ENCODE measurements at places on chromosomes 13 and 19.

- no peak for DNase-seq
Observed at GRCh38 chr13:107438251-107438650, 777.1 kb downstream of the LIG4 start.

DNA sequence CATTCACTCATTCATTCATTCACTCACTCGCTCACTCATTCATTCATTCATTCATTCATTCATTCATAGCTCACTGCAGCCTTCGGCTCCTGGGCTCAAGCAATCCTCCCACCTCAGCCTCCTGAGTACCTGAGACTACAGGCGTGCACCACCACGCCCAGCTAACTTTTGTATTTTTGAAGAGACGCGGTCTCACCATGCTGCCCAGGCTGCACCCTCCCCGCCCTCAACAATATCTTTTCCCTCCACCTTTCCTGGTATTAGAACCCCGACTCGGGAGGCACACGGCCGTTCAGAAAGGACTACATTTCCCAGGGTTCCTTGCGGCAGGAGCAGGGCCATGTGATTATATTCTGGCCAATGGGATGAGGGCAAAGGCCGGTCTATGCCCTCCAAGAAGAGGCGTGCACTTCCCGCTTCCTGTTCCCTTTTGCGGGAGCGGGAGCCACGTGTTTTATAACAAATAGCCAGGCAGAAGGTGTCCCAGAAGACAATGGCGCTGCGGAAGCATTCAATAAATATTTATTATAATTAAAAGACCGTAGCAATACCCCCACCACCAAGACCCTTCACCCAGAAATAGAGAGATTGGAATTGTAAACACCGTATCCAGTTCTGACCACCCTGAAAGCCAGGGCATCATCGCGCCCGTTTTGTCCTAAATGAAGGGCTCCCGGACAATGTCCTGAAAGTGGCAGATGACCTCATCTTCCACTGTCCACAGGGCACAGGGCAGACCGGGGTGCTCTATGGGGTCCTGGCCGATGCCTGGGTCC, 15.9 kb downstream of the TICAM1 start:
- peak; percentile 60 for DNase-seq

GRCh38 chr19:4986471-4986891, 17.6 kb downstream of the KDM4B start:
- no peak for DNase-seq

- DNase-seq = no peak
Observed at GRCh38 chr13:45219938-45220375, 19.1 kb upstream of the KCTD4 start.

- no peak for DNase-seq
Observed at GRCh38 chr19:34351382-34351826, 13.6 kb upstream of the GPI start.

DNA sequence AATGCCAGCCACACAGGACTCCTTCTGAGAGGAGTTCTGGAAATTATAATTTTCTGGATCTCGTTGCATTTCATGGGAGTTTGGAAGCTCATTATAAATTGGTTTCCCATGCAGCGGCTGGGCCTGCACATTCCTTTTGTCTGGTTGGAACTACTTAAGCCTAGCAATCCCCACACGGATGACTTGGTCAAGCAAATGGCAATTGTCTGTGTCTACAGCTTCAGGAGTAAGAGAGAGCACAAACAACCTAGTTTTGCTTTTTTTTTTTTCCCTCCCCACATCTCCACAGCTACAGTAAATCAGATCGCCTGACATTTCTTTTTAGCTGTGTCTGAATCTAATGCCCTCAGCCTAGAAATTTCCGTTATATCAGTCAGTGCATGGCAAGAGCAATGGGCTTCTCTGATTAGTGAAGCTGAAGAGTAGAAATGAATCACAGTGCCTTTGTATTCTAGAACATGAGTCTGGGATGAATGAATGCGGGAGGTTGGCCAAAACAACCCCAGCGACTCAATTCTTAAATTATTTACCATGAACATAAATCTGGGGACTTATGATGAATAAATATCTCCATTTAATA, 15.1 kb downstream of the PCDH8 start:
- no peak for DNase-seq

GRCh38 chr19:9871626-9872338, 36.7 kb downstream of the PIN1 start:
- no peak for DNase-seq

GRCh38 chr19:52786078-52786463, 520 bp downstream of the ZNF600 start:
- DNase-seq = no peak

DNA sequence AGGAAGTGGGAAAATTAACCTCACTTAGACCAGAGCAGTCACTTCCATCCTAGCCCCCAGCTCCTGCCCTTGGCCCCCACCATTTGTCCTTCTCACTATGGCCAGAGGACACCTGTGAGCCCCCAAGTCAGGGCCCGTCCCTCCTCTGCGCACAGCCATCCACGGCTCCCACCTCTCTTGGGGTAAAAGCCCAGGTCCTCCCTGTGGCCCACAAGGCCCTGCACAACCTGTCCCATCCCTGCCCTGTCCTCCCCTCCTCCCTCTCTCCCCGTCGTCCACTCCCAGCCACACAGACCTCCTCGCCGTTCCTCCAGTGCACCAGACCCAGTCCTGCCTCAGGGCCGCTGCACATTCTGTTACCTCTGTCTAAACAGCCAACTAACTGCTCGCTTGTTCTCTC, 53.9 kb downstream of the SMIM24 start:
- no peak for DNase-seq

DNA sequence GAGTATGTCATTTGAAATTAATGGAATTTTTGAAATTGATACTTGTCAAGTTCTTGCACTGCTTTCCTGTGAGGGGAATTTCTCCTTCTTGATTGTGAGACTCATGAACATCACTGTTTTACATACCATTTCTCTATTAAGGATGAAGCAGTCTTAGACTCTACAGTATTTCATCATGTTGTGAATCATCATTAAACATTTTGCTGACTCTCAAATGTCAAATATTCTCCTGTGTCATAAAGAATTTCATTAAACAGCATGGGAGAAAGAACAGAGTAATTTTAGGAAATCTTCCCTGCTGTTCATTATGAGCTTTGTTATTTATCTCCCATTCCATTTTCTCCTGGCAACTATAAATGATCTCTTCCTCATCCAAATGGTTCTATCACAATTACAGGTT, 729.0 kb downstream of the PCDH9 start:
- no peak for DNase-seq

- no peak for DNase-seq
Observed at GRCh38 chr13:41960211-41960636, 685 bp downstream of the VWA8 start.

DNA sequence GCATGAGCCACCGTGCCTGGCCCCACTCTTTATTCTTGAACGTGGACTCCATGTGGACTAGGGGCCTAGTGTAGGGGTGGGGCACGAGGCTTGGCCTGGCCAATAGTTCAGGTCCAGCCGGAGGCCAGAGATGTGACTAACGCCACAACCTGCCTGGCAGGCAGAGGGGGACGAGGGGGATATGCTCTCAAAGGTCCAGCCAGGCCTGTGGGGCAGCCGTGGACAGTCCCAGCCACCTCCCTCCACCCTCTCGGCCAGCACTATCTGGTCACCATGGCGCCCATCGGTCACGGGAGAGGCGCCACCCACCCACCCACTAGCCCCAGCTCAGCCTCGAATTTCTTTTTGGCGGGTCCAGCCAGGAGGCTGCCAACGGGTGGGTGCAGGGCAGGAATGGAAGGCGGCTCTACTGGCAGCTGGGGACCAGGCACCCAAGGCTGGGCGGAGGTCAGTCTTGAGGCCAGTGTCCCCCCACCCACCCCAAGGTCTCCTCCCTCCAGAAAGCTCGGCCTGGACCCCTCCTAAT, 2.2 kb upstream of the CERS1 start:
- DNase-seq = no peak

GRCh38 chr19:7456964-7457541, 31.8 kb downstream of the PEX11G start:
- DNase-seq = no peak

- DNase-seq = no peak
Observed at GRCh38 chr19:48615231-48616040, 560 bp upstream of the FAM83E start.

GRCh38 chr13:32317716-32318465, 2.6 kb downstream of the BRCA2 start:
- DNase-seq = no peak

DNA sequence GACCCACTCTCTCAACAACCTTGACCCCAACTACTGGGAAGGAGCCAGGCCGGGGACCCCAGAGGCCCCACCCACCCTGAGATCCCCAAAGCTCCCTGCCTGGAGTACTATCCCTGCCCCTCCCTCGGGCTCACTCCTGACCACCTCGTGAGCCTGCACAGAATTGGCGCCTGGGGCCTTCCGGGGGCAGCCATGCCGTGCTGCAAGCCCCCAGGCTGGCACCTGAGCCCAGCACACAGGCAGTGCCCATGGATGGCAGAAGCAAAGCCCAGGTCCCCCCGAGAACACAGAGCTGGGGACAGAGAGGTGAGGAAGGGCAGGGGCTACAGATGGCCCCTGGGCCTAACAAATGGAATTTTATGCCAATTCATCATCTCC, 13.9 kb downstream of the LSM4 start:
- no peak for DNase-seq

- no peak for DNase-seq
Observed at GRCh38 chr13:90867336-90867683, 480.2 kb upstream of the MIR17HG start.

- DNase-seq = no peak
Observed at GRCh38 chr19:53849237-53849676, 18.4 kb upstream of the MYADM start.

Data from CD4-positive, alpha-beta memory T cell (primary cell).